ENCODE measurements at places on chromosomes 1 and 21. TPM values are rescaled to one million over a fixed set of nuclear protein-coding genes. Genes with fewer than 3 reads are reported as not detected.

GRCh38 chr1:14726606-14727005 is 128.1 kb downstream of the KAZN start:
- H3K4me1 ChIP-seq = no peaks in the 10 kb centered on the region
- no peaks in the 10 kb centered on the region for H3K27me3 ChIP-seq
- no peak for DNase-seq

- H3K27ac ChIP-seq = no peak overlapping the region
- H3K27me3 ChIP-seq = no peaks in the 10 kb centered on the region
- H3K4me1 ChIP-seq = no peaks in the 10 kb centered on the region
- DNase-seq = no peak
- no peak overlapping the region for H3K4me3 ChIP-seq
Observed at GRCh38 chr1:202577381-202577780, 132.9 kb downstream of the SYT2 start.

GRCh38 chr1:91635763-91636162 is 135.1 kb downstream of the CDC7 start:
- no peaks in the 10 kb centered on the region for H3K4me1 ChIP-seq
- no peak overlapping the region for H3K4me3 ChIP-seq
- no peaks in the 10 kb centered on the region for H3K36me3 ChIP-seq
- no peak overlapping the region for H3K27ac ChIP-seq

DNA sequence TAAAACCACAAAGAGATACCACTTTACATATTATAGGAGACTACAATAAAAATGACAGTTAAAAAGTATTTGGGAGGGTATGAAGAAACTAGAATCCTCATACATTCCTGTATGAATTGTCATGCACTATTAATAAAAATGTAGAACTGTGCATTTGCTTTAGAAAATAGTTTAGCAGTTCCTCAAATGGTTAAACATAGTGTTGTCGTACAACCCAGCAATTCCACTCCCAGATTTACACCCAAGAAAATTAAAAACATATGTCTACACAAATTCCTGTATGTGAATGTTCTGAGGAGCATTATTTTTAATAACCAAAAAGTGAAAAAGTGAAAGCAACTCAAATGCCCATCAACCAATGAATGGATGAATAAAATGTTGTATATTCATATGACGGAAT is 23.1 kb upstream of the PDE4B start:
- H3K4me1 ChIP-seq = no peaks in the 10 kb centered on the region
- H3K27ac ChIP-seq = no peak overlapping the region
- no peak for DNase-seq

GRCh38 chr1:64337475-64337874 is 132.5 kb upstream of the CACHD1 start:
- no peaks in the 10 kb centered on the region for H3K36me3 ChIP-seq
- no peaks in the 10 kb centered on the region for H3K4me1 ChIP-seq
- no peak for DNase-seq
- H3K27ac ChIP-seq = no peak overlapping the region
- no peak overlapping the region for H3K4me3 ChIP-seq

DNA sequence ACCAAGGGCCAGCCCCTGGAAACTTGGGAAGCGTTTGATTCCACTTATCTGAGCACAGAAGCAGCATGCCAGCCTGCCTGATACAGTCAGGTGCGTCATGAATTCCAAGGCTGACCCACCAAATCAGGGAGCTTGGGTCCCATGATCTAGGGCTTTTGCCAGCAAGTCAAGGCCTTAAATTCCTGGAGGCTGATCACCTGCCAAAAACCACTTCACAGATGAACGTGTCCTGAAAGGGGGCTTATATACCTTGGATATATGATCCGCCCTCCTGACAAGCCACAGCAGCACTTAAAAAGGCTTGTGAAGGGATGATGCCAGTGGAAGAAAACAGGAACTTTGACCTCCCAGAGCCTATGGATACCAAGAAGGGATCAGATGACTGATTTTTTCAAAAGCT is 24.0 kb upstream of the CLIC6 start:
- no peaks in the 10 kb centered on the region for H3K4me1 ChIP-seq
- no peak for DNase-seq
- no peak overlapping the region for H3K27ac ChIP-seq
- H3K4me3 ChIP-seq = no peak overlapping the region
- no peaks in the 10 kb centered on the region for H3K27me3 ChIP-seq

GRCh38 chr1:228778961-228779360 is 43.7 kb downstream of the RHOU start:
- no peaks in the 10 kb centered on the region for H3K36me3 ChIP-seq
- H3K4me1 ChIP-seq = no peaks in the 10 kb centered on the region
- DNase-seq = no peak
- no peaks in the 10 kb centered on the region for H3K27me3 ChIP-seq

- no peaks in the 10 kb centered on the region for H3K36me3 ChIP-seq
- peak within 1 kb of the TSS; percentile 68 for H3K4me3 ChIP-seq
- peak; percentile 90 for DNase-seq
- peak within 1 kb of the TSS; percentile 99 for H3K27ac ChIP-seq
- no peaks in the 10 kb centered on the region for H3K27me3 ChIP-seq
Observed at GRCh38 chr1:96721416-96722160, at the start of gene PTBP2. Gene PTBP2, plus strand, starts transcription at chr1:96721784. Its CDS starts 81 bp downstream, at chr1:96721865.

GRCh38 chr1:3169665-3170356 is 100.8 kb downstream of the PRDM16 start:
- H3K36me3 ChIP-seq = no peaks in the 10 kb centered on the region
- no peak for DNase-seq
- H3K4me1 ChIP-seq = peaks cover 41% of the 10 kb centered on the region
- H3K27me3 ChIP-seq = no peaks in the 10 kb centered on the region
- no peak overlapping the region for H3K4me3 ChIP-seq

- H3K36me3 ChIP-seq = no peaks in the 10 kb centered on the region
- no peaks in the 10 kb centered on the region for H3K4me1 ChIP-seq
- H3K27me3 ChIP-seq = no peaks in the 10 kb centered on the region
- H3K4me3 ChIP-seq = no peak overlapping the region
Observed at GRCh38 chr1:33814166-33814565, 49.7 kb upstream of the HMGB4 start.

DNA sequence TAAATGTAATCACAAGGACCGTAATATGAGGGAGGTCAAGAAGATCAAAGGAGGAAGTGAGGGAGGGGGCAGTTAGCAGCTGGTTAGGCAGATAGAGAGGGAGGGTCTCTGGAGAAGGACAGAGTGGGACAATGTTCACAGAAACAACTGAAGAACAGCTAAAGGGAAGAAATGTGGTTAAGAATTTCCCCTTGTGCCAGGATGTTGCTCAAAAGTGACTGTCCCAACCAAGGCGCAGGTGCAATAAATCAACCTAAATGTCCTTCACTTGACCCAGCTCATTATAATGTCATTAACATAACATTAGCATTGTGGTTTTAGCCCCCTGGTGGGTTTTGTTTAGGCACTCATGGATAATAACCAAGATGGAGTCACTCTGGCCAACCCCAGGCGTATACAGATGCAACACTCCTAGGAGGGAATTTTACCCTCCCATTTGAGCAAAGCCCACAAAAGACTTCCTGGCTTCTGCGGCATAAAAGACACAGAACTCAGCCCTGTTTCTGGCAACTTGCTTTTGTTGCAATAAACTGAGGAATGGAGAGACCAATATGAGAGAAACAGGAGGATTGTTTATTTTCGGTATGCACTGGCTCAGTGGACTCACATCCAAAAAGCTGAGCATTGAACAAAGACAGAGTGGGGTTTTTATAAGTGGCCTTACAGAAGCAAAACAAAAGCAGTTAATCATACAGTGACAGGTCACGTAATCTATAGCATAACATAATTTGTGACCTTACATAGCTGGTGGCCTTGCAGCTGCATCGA is 7.3 kb upstream of the CA6 start:
- no peaks in the 10 kb centered on the region for H3K36me3 ChIP-seq
- peaks cover 5% of the 10 kb centered on the region for H3K4me1 ChIP-seq
- H3K4me3 ChIP-seq = no peak overlapping the region
- H3K27me3 ChIP-seq = no peaks in the 10 kb centered on the region
- peak overlapping the region; percentile 15 for H3K27ac ChIP-seq

DNA sequence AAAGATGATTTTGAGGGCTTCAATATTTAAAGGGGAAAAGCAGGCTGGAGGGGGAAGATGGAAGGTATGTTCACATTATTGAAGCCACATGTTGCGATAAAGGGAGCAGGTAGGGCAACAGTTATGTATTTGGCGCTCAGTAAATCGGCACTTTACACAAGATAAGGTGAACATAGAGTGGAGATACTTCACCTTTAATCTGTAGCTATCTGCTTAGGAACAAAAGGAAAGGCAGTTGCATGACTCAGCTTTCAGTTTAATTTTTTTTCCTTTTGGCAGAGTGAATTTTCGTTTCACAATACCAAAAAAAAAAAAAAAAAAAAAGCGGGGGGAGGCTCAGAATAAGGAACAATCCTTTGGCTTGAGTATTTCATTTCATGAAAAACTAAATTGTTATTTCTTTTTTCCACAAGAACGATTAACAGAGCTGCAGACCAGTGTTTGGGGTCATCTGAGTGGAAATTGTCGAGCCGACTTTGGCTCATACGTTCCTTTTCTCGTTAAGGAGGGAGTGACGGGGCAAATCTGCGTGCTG is 1.1 kb upstream of the COQ8A start:
- no peaks in the 10 kb centered on the region for H3K27me3 ChIP-seq
- peak overlapping the region; percentile 57 for H3K4me3 ChIP-seq
- peak overlapping the region; percentile 95 for H3K27ac ChIP-seq

GRCh38 chr1:38940339-38941047 is 1.1 kb downstream of the RHBDL2 start:
- peaks cover 9% of the 10 kb centered on the region for H3K4me1 ChIP-seq
- H3K36me3 ChIP-seq = no peaks in the 10 kb centered on the region
- H3K27me3 ChIP-seq = no peaks in the 10 kb centered on the region
- no peak overlapping the region for H3K27ac ChIP-seq

DNA sequence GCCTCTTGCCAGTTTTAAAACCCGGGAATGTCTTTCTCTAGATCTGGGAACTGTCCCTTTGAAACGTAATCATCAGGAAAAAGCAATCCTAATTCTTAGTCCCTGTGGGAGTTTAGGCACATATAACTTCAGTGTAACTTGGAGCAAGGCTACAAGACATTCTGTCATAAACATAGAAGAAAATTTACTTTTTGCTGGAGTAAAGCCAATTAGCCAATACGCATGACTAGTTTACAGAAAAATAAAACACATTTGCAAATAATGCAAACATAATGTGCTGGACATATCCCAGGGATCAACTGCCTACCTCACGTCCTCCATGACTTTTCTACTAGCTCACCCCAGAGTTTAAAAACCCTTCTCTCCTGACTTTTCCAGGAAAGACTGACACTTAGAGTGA is 970.6 kb downstream of the MRPL39 start:
- no peaks in the 10 kb centered on the region for H3K27me3 ChIP-seq
- no peak overlapping the region for H3K4me3 ChIP-seq
- no peaks in the 10 kb centered on the region for H3K4me1 ChIP-seq
- no peaks in the 10 kb centered on the region for H3K36me3 ChIP-seq

DNA sequence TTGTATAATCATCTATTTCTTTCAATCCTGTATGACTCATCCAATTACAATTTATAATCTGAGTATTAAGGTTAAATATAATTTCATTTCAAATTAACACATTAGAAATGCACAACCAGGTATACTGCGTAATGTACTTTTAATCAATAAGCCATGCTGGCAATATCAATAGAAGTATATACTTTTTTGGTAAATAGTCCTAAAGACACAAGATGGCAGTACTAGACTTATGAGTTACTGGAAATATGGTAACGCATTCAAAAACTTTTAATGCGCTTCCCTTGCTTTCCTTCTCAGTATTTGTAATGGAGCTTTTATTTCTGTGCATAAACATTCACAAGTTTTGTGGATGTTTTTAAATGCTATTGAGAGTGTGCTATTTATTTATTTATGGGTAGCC is 1162.0 kb upstream of the TMPRSS15 start:
- DNase-seq = no peak
- no peaks in the 10 kb centered on the region for H3K36me3 ChIP-seq
- H3K27me3 ChIP-seq = no peaks in the 10 kb centered on the region
- H3K4me1 ChIP-seq = no peaks in the 10 kb centered on the region

DNA sequence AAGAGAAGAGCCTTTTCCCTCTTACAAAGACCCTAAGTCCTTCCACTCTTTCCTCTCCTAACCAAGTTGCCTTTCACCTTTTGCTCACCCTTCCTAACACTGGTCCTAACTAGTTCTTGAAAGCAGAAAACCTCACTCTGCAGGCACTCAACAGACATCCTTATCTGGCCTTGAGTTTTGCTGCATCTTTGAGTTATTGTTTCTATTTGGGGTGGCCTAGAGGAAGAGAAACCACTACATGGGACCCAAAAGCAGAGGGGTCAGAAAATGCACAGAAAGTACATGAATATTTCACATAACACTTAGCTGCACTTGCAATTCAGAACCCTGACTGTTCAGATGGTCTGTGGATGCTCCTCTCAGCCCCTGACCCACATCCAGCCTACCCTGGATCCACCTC is 178.3 kb upstream of the SYT6 start:
- H3K27me3 ChIP-seq = no peaks in the 10 kb centered on the region
- H3K36me3 ChIP-seq = no peaks in the 10 kb centered on the region
- no peaks in the 10 kb centered on the region for H3K4me1 ChIP-seq

- no peak overlapping the region for H3K27ac ChIP-seq
- no peak overlapping the region for H3K4me3 ChIP-seq
- DNase-seq = no peak
- H3K27me3 ChIP-seq = no peaks in the 10 kb centered on the region
Observed at GRCh38 chr1:153432874-153433681, 16.8 kb downstream of the S100A7A start.

DNA sequence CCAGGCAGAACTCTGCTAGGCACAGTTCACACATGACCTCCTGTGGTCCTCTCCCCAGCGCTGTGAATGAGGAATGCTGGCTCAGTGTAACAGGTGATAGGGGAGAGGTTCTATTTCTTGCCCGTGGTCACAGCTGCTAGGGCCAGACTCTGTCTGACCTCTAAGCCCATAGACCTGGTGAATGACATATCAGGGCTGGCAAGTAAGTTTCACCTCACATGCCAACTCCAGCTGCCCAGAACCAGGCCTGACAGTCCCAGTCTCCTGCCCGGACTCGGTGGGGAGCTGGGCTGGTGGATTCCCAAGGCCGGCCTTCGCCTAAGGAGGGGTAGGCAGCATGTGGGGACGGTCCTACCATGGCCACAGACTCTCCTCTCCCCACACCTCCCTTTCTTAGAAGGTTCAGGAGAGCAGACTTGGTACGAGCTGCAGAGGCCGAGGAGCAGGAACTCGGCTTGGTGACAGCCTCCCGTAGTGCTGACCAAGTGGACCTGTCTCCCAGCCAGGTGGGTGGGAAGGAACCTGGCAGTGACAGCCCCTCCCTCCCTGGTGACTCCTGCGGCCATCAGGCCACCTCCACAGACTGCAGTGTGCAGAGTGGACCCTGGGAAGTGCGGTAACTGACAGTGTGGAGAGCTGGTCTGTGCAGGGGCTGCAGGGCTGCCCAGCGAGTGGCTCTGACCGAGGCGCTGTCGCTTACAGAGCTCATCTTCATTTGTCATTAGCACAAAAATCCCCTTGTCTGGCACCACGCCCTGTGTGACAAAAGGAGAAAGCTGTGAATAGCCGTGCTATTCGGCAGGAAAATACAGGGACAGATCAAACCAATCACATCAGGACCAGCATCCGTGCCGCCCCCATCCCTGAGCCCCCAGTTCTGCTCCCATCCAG is 74.6 kb downstream of the SCCPDH start:
- no peak for DNase-seq
- H3K36me3 ChIP-seq = no peaks in the 10 kb centered on the region
- no peak overlapping the region for H3K4me3 ChIP-seq
- H3K4me1 ChIP-seq = no peaks in the 10 kb centered on the region
- H3K27me3 ChIP-seq = no peaks in the 10 kb centered on the region

The HENMT1 gene
- 126 TPM for polyA plus RNA-seq

The PIGR gene
- polyA plus RNA-seq = 0.38 TPM

The L1TD1 gene
- polyA plus RNA-seq = 1.5 TPM

The NPR1 gene
- polyA plus RNA-seq = 10.7 TPM

The CELA2A gene
- polyA plus RNA-seq = 2.4 TPM

The PRPF38A gene
- polyA plus RNA-seq = 68.4 TPM

The CLEC20A gene
- 7.5 TPM for polyA plus RNA-seq

The OLIG1 gene
- 3.9 TPM for polyA plus RNA-seq

The CLCA4 gene
- polyA plus RNA-seq = 0.37 TPM

The GJA9 gene
- 3.4 TPM for polyA plus RNA-seq

The F5 gene
- 5.2 TPM for polyA plus RNA-seq

The STYXL2 gene
- 0.99 TPM for polyA plus RNA-seq

The KIF2C gene
- 167 TPM for polyA plus RNA-seq

All from testis (tissue), 5 donors.